ENCODE measurements at places on chromosomes 5 and 9.

DNA sequence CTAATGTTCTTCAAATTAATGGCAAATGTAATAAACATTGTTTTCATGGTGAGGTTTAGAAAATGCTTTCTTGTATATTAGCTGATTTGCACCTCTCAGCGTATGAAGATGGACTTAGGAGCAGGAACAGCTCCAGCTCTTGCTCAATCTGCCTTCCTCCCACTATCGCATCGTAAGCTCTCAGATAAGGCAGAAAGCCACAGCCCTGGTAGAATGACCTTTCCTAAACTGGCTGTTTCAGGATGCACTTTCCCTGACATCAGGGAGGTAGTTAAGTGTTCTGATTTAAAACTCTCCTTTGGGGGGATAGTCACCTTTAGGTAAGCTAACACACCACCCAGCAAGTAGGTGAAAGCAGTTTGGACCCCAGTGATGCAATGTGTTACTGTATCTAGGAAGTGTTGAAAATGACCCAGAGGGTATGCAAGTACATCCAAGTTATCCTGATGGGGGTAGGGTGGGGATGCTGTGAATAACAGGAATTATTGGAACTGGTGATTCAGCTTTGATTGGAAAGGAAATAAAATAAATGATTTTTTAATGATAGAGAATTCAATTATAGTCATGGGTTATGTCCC is 72.3 kb downstream of the LMNB1 start:
- no peak for DNase-seq

DNA sequence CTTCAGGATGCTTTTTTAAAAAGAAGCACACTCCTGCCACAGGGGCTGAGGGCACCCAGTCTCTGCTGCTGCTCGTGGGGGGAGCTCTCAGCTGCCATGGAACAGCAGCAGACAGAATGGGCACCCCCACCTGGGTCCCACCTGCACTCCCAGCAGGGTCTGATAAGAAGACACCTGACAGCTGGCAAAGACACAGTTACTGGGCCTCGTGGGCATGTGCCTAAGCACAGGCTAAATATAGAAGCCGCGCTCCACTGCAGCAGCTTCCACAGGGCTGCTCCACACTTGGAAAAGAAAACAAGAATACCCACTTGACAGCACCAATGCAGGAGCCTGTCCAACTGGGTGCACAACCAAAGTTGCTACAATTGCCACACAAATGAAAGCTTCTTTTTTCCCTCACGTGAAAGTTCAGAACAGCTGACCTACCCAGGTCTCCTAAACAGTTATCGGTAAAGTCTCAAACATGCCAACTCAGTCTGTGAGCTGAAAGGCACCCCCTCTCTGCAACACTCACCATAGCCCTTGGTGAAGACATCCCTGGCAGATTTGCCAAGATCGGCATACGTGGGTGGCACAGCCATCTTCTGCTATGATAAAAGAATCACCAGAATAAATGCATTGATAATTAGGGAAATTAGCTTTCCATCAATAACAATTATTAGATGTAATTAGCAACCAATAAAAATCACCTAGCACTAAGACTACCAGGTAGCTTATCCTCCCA is 12.2 kb downstream of the VDAC1 start:
- DNase-seq: no peak

GRCh38 chr9:78714576-78714975 is 417.7 kb downstream of the PSAT1 start:
- peak; percentile 46 for DNase-seq

- DNase-seq: no peak
These were observed 398 bp upstream of the BASP1 start for GRCh38 chr5:17216974-17217492.

GRCh38 chr9:90085633-90086032 is 480.8 kb downstream of the GADD45G start:
- no peak for DNase-seq

All from AG09309 (cell line).